ENCODE measurements at places on chromosomes 5 and 9.

GRCh38 chr9:1248743-1249142 is 198.6 kb downstream of the DMRT2 start:
- no peak for DNase-seq

- no peak for DNase-seq
Observed at GRCh38 chr9:14769230-14769571, 46.7 kb upstream of the CER1 start.

- no peak for DNase-seq
Observed at GRCh38 chr5:141234109-141234667, 11.0 kb upstream of the PCDHB15 start.

- DNase-seq: no peak
Observed at GRCh38 chr9:35891646-35892045, 14.4 kb upstream of the HRCT1 start.

DNA sequence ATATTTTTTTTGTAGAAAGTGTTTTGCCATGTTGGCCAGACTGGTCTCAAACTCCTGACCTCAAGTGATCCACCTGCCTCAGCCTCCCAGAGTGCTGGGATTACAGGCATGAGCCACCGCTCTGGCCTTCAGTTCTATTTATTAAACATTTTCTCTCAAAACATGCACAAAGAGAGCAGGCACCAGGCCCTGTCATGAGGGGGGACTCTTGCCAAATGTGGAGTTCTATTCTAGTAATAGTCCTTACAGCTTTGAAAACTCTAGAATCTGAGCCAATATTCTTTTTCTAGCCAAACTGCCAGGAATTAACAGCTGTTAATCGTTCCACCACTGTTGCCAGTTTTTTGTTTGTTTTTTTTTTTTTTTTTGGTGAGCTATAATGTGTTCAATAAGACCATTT is 124.6 kb downstream of the TARS1 start:
- DNase-seq: no peak

GRCh38 chr9:3385871-3386270 is 139.9 kb downstream of the RFX3 start:
- no peak for DNase-seq

DNA sequence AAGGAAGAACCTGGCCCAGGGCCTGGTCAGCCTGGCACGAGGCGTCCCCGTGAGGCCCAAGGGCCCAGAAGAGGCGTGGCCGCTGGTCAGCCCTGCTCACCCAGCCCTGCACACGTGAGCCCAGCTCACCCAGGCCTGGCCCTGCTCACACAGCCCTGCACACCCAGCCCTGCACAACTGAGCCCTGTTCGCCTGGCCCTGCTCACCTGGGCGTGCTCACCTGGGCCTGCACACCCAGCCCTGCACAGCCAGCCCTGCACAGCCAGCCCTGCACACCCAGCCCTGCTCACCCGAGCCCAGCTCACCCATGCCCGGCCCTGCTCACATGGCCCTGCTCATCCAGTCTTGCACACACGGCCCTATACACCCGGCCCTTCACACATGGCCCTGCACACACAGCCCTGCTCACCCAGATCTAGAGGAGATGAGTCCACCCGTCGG is 2.1 kb downstream of the ZDHHC11 start:
- DNase-seq: no peak

GRCh38 chr9:92476962-92477361 is 5.3 kb downstream of the ASPN start:
- DNase-seq: no peak

- no peak for DNase-seq
Observed at GRCh38 chr9:71562140-71562539, 206.2 kb downstream of the CEMIP2 start.

GRCh38 chr9:7937761-7938491 is 138.3 kb upstream of the DMAC1 start:
- no peak for DNase-seq

GRCh38 chr5:76521240-76521758 is 101.9 kb downstream of the F2RL2 start:
- DNase-seq: no peak

DNA sequence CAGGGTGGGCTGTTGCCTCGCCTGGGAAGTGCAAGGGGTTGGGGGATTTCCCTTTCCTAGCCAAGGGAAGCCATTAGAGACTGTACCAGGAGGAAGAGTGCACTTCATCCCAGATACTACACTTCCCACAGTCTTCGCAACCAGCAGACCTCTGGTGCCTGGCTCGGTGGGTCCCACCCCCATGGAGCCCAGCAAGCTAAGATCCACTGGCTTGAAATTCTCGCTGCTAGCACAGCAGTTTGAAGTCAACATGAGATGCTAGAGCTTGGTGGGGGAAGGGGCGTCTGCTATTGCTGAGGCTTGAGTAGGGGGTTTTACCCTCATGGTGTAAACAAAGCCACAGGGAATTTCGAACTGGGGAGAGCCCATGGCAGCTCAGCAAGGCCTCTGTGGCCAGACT is 586.4 kb downstream of the HTR1A start:
- DNase-seq: no peak

GRCh38 chr5:13878357-13878756 is 66.1 kb downstream of the DNAH5 start:
- DNase-seq: no peak

DNA sequence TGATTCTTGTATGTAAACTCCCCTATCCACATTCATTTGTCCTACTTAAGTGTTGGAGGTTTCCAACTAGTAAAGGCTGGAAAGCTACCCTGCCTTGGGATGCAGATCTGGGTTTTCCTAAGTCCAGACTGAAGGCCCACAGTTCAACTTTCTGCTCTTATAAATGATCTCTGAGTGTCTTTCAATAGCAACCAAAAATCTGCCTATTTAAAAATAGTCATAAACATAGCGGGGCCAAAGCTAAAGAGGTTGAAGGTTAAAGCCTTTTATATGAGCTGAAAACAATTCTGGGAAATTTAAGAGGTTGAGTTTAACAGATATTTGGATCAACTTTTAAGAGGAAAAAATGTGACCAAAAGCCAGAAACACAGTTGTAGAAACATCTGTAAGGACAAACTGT is 87.2 kb downstream of the NTRK2 start:
- DNase-seq: no peak

- no peak for DNase-seq
Observed at GRCh38 chr5:113089653-113090335, 113.2 kb downstream of the DCP2 start.

DNA sequence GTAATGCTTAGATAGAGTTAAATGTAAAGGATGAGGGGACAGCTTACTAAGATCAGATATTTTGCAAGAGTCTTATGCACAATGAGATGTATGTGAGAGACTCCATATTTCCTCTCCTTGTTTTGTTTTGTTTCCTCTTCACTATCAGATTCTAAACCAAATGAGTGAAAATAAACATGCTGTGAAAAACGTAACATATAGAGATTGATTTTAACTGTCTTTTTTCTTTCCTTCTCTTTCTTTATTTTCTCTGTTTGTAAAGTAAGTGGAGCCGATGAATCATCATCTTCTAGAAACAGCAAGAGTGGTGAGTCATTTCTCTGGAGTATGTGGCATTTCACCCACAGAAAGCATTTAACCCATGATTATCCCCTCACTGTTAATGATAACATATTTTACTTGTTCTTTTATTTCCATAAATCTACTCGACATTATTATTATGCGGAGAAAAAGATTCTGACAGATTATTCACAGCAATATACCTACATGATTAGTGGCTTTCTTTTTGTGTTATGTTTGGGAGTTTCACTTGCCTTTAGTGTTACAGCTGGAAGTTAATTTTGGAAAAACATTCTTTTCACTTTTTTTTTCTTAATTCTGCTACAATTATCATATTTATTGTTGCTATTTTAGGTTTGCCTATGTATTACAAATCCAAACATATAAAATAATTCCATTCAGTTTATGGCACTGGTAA is 2.1 kb upstream of the ANXA1 start:
- DNase-seq: no peak

DNA sequence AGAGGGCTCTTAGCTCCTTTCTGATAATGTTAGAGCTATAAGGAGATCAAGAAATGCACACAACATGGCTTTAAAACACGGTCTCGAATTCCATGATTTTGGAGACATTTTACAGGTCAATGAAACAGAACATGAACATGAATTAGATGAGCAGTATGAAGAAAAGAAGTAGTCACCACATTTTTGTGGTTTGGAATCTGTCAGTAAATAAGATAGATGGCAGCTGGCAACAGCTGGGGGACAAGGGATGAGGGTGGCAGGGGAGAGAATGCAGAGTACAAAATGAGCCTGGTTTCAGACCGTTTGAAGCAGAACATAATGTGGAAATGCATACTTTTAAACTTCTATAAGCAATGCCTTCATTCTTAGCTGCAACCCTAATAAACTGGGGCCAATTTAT is 107.1 kb downstream of the OXCT1 start:
- no peak for DNase-seq

- no peak for DNase-seq
Observed at GRCh38 chr9:121963528-121963995, 129.5 kb downstream of the TTLL11 start.

DNA sequence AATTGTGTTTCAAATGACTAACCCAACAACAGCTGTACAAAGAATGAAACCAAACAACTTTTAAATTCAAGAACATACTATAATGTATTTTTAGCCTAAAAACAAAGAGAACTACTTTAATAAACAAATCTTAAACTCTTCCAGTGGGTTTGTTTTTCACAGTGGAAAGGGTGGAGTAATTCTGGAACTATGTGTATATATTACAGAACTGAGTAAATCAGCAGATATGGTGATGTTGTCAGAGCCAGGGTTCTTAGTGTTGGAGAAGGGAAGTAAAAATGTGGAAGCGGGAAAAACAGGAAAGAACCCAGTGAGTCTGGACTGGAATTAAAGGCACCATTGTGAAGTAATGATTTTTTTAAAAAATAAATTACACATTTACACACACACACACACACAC is 144.9 kb downstream of the CDK5RAP2 start:
- no peak for DNase-seq

- DNase-seq: no peak
Observed at GRCh38 chr5:175862131-175863012, 9.0 kb upstream of the CPLX2 start.

DNA sequence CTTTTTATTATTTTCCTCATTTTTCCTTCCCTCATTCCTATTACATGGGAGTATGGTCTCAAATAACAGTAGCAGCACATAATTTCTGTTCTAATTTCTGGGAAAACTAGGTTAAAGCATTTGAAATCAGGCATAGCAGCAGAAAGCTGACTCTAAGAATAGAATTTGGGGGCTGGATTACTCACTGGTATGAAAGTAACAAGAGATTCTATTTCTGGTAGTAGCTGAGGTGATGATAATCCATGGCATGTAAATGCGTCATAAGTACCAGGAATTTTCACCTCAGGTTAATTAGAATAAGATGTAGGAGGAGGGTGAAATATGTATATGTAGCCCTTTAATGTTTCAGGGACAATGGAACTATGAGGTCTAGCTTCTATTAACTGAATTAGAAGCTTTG is 662.0 kb downstream of the PTPRD start:
- no peak for DNase-seq

DNA sequence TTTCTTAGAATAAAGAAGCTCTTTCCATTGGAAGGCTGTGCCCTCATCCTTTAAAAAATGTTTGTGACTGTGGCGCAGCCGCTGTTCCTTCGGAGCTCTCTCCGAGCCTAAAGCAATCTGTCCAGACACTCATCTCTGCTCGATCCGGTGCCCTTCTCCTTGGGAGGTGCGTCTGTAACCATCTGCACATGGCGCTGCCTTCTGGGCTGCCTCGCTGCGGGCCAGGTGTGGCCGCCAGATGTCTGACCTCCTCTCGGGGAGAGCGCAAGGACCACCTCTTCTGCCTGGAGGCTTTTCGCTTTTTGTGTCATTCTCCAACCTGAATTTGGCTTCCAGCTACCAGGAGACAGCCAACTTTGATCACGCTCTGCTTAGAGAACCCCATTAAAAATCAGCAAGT is 153.4 kb upstream of the PTCH1 start:
- no peak for DNase-seq

Measured in NCI-H2107 (cell line).